HCEC 1CT (cell line): ENCODE measurements at places on chromosomes 16 and 17.

GRCh38 chr17:49219987-49220386, 9.5 kb downstream of the ABI3 start:
- DNase-seq, result no peak

- DNase-seq, result no peak
These were observed 79.7 kb upstream of the NOL11 start for GRCh38 chr17:67637901-67638641.

GRCh38 chr17:17929655-17930380, 42.4 kb downstream of the TOM1L2 start:
- no peak for DNase-seq

DNA sequence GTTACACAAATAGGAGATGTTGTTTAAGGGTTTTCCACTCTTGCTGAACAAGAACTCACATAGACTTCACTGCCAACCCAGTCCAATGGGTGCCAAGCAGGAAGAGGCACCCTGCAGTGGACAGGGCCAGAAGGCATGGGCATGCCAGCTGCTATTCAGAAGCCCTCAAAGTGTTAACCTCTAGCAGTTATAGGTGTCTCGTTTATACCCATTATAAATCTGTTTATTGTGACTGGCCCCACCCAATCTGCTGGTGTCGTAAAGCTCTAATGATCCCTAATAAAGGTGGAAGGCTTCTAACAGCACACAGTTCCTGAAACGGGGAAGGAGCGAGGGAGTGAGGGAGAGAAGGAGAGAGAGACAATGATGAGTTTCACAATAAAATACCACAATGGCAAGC, 23.9 kb downstream of the HNF1B start:
- no peak for DNase-seq

DNA sequence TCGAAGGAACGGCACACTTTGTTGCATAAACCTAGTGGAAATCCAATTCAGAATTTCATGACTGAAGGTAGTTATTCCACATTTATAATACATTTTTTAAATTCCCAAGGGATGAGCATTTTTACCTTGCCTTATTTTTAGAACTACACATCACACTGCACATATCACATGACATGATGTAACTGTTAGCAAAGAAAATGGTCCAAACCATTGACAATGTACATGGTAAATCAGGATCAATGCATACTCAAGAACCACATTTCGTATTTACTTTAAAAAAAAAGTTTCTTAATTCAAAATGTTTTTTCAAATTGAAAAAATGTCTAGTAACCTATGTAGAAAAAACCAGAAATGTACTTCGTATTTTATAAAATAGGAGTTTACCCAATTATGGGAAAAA, 2.5 kb downstream of the KANSL1 start:
- DNase-seq, result no peak

- DNase-seq, result no peak
These were observed 17.9 kb downstream of the PRPSAP1 start for GRCh38 chr17:76335716-76336381.

GRCh38 chr17:82678265-82678891, 20.1 kb downstream of the RAB40B start:
- no peak for DNase-seq

- DNase-seq, result no peak
These were observed 167.0 kb downstream of the UTP18 start for GRCh38 chr17:51427323-51427811.

DNA sequence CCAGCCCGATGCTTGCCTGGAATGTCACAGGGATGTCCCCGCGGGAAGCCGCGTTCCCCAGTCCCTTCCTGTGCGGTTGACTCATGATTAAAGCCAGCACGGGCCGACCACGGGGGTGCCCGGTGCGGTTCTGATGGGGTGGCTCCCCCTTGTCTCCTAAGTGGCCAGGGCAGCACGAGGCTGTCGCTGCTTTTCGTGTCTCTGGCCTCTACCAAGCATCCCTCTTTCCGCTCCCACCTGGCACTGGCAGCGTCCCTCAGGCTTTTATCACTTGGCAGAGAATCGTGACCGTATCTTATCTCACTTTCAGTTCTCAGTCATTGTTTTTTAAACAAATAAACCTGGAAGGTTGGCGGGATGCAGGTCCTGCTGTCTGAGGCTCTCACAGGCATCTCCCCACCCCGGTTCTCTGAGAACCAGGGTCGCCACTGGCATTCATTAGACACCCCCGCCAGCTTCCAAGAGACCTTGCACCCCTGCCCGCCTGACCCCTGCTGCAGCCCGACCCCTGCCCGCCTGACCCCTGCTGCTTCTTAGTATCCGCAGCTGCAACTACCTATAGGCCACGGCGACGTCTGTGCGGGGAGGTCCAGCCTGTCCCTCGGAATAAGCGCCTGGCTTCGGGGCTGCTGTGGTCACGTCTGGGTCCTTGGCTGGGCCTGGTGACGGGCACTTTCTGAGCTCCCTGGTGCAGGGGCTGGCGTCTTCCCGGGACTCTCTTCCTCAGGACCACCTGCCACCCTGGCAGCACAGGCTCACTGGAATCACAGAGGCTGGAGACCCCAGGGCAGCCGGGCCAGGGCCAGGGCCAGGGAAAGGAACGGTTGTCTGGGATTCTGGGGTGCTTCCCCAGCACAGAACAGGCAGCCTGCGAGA, 7.5 kb downstream of the C1QTNF8 start:
- DNase-seq, result no peak
